ENCODE measurements at places on chromosomes 7 and 10. TPM values are rescaled to one million over a fixed set of nuclear protein-coding genes. Genes with fewer than 3 reads are reported as not detected.

Gene CLRN3
- not detected for polyA plus RNA-seq

- no peak for DNase-seq
These were observed 89.0 kb downstream of the RSU1 start for GRCh38 chr10:16728266-16728665.

- no peak for DNase-seq
These were observed 919 bp downstream of the INPP5F start for GRCh38 chr10:119726676-119727261.

Gene CACNA2D1
- polyA plus RNA-seq = 20.9 TPM

DNA sequence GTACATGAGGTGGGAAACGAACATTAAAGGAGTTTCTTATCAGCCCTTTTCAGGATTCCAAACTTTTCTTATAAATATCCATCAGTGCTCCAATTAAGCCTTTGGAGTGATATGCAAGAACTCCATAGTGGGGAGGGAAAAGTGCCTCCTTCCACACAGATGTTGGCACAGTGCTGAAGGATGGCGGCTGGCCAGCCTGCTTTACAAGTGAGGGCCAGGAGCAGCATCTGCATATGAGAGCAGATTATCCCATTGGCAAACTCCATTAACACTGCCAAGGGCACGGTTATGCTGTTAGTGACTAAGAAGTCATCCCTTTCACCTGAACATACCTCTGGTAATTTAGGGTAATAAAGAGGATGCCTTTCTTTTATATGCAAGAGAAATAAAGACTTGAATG, 543.1 kb downstream of the CNTNAP2 start:
- no peak for DNase-seq

DNA sequence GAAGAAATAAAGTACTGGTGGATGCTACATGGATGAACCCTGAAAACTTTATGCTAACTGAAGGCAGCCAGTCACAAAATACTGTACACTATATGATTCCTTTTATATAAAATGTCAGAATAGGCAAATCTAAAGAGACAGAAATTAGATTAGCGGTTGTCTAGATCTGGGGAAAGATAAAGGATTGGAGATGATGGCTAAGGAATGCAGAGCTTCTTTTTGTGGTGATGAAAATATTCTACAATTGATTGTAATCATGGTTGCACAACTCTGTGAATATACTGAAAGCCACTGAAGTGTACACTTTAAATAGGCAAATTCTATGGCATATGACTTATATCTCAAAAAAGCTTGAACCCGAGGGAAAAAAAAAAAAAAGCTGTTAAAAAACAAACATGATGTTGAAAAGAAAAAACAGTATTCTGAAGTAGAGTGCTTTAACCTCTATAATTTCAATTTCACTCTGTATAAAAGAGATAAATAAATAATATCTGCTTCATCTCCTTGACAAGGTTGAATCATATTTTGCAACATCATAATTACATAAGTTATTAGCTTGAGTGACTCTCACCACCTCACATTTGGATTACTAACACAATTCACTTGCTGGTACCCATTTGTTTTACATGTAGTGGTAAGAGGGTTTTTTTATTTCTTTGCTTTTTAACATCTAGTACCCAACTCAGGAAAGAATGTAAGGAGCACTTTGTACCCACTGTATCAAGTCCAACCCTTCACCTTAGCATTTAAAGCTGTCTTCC, 2.8 kb upstream of the GNAI1 start:
- DNase-seq = no peak

Gene OR2A7
- polyA plus RNA-seq = 0.19 TPM

DNA sequence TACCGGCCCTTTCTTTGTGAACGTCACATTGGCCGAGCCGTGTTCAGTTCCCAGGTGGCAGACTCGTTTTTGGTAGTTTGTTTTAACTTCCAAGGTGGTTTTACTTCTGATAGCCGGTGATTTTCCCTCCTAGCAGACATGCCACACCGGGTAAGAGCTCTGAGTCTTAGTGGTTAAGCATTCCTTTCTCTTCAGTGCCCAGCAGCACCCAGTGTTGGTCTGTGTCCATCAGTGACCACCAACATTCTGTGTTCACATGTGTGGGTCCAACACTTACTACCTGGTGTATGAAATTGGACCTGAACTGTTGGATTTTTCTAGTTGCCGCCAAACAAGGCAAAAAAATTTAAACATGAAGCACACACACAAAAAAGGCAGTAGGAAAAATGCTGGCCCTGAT, 9.9 kb upstream of the CSGALNACT2 start:
- DNase-seq = no peak

GRCh38 chr7:78020874-78021249, 222.3 kb downstream of the PHTF2 start:
- no peak for DNase-seq

DNA sequence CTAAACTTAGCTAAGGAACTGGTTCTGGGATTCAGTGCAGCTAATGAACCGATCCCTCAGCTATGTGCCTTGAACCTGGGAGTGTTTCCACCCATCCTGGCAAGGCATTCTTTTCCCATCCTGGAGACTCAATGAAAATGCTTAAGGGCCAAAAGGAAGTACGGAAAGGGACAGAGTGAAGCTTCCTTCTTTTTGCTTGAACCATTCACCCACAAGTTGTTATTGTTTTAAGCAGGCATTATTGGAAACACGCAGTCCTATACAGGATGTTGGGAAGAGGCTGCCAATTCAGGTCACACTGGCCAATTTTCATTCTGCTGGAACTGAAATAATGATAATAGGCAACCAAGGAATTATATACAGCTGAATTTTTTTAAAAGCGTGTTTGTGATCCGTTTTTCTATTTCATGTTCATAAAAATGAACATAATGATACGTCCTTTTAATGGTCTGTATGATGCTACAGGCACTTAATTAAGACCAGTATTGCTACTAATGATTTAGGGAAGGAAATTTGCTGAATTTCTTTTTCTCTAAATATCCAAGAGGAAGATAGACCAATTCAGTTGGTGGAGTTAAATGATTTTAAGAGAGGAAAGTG, 57.8 kb upstream of the FZD1 start:
- DNase-seq = no peak

DNA sequence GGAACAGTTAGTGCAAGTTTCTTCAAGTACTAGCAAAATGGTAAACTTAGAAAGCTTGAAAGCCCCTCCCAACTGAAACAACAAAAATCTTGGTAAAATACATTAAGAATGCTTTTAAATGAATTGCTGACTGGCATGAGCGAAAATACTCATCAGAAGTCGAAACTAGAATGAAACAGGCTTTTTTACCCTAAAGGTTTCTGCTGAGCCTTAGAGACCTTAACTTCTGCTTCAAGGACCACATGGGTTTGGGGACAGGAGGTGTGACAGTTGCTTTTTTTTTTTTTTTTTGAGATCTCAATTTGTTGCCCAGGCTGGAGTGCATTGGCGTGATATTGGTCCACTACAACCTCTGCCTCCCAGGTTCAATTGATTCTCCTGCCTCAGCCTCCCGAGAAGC, 100.3 kb downstream of the MTPAP start:
- no peak for DNase-seq

GRCh38 chr7:55975988-55976633, 11.7 kb downstream of the NIPSNAP2 start:
- DNase-seq = no peak

- DNase-seq = no peak
These were observed 5.7 kb upstream of the CXCL12 start for GRCh38 chr10:44390585-44391072.

DNA sequence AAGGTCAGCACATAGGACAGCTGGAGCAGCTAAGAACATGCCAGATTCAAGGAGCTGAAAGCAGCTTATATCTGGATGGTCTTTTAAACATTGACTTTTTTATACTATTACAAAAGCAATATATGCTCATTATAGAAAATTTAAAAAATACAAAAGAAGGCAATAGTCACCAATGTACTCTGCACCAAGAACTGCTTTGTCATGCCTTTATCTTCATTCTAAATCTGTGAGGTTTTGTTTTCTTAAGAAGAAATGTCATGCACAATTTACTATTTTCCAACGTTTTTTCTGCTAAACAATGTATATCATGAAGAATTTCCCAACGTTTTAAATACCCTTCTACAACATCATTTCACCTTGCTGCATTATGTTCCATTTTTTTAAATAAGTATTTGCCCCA, 2.8 kb downstream of the LIPM start:
- no peak for DNase-seq

GRCh38 chr7:129779602-129780256, 168.2 kb downstream of the NRF1 start:
- DNase-seq = no peak

Gene CRYGN
- polyA plus RNA-seq = not detected

Gene IKZF5
- polyA plus RNA-seq = 5.8 TPM

DNA sequence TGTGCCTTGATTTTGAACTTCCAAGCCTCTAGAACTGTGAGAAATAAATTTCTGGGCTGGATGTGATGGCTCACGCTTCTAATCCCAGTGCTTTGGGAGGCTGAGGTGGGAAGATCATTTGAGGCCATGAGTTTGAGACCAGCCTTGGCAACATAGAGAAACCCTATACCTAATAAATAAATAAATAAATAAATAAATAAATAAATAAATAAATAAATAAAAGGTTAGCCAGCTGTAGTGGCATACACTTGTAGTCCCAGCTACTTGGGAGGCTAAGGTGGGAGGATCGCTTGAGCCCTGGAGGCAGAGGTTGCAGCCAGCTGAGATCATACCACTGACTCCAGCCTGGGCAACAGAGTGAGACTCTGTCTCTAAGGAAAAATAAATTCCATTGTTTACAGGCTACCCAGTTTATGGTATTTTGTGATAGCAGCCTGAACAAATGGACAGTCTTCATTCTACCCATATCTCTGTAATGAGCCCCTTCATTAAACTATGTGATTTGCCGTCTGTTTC, 67.7 kb downstream of the STEAP1B start:
- DNase-seq = no peak

DNA sequence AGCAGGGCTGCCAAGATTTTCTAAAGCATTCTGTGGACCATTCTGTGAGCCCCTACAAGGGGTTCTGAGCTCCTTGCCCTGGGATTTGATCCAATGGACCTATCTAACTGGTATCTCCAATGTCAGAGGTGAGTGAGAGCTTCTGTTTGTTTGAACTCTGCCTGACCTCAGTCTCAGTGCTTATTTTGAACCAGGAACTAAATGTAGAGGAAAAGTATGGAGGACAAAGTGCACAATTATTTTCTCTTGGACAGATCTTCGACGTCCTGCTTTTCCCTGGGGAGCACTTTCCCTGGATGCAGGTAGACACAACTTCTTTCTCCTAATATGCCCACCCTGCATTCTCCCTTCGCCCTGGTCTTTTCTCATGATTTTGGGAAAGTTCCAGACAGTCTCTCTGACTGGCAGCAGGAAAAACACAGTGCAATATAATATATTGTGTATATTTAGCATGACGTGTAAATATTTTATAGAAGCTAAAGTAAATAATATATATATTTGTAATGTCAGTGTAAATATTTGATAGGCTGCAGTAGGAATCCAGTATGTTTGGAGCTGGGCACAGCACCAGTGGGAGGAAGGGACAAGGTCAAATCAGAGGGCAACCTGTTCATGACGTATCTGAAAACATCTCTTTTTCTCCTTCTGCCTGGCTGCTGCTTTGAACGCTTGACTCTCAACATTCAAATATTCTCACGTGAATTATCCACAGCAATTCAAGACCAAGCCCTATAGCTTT, 184.0 kb upstream of the LYZL1 start:
- DNase-seq = no peak
